Stimulated activated CD4-positive, alpha-beta T cell treated with anti-CD3 and anti-CD28 coated beads, Interleukin-12 subunit alpha, Interleukin-12 subunit beta, amount 100 ng/mL, for 4 hours (primary cell): ENCODE measurements at places on chromosomes 3 and 15.

GRCh38 chr3:77690284-77690845 is 650.5 kb downstream of the ROBO2 start:
- no peak for DNase-seq

DNA sequence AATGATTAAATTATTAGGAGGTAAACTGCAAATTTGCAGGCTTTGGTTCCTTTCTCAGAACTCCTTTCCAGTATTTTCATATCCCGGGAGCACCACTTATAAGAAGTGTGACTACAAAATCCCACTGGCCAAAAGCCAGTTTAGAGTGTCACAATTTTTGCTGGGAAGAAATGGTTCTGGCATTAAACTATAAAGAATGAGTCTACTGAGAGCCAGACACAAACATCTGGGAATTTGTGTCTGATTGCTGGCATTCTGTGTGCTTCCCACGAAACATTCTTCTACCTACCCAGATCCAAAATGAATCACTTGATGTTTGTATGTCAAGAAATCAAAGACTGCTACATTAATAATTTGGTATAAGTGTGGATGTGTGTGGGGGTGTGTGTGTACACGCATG is 82.8 kb downstream of the DUT start:
- DNase-seq: no peak

GRCh38 chr15:67380921-67381320 is 126.3 kb downstream of the IQCH start:
- DNase-seq: no peak

GRCh38 chr3:24264748-24265158 is 229.9 kb downstream of the THRB start:
- no peak for DNase-seq

- no peak for DNase-seq
These were observed 1.6 kb upstream of the PPM1L start for GRCh38 chr3:160754371-160754854.

- DNase-seq: no peak
These were observed 42.7 kb upstream of the SKOR1 start for GRCh38 chr15:67782691-67782991.

- no peak for DNase-seq
These were observed 751 bp upstream of the RPS17 start for GRCh38 chr15:82540984-82541431.

GRCh38 chr3:87503900-87504498 is 227.6 kb upstream of the POU1F1 start:
- no peak for DNase-seq

GRCh38 chr3:97940034-97940433 is 32.2 kb downstream of the RIOX2 start:
- DNase-seq: no peak

GRCh38 chr3:22175947-22176346 is 424.9 kb upstream of the ZNF385D start:
- DNase-seq: no peak

GRCh38 chr3:184314700-184315542 is 515 bp downstream of the EIF4G1 start:
- DNase-seq: peak; percentile 61

GRCh38 chr15:88880944-88881740 is 14.2 kb downstream of the HAPLN3 start:
- DNase-seq: no peak

DNA sequence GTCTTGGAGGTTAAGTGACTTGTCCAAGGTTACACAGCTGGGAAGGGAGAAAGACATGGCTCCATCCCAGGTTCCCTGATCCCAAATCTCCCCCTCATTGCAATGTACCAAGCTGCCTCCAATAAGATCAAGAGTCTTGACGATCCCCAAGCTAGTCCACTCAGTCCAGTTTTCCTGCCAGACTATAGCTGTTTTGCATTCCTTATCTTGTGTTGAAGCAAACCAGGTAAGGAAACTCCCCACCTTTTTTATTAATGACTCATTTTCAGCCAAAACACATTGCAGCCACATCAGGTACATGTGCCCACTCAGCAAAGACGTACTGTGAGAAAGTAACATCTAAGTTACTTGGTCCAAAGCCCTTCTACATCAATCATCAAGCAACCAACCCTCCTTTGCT is 41.9 kb downstream of the LIPC start:
- no peak for DNase-seq

GRCh38 chr3:53593611-53594010 is 99.2 kb downstream of the CACNA1D start:
- DNase-seq: no peak

- no peak for DNase-seq
These were observed 48.9 kb downstream of the RASGRF1 start for GRCh38 chr15:79041601-79042168.

DNA sequence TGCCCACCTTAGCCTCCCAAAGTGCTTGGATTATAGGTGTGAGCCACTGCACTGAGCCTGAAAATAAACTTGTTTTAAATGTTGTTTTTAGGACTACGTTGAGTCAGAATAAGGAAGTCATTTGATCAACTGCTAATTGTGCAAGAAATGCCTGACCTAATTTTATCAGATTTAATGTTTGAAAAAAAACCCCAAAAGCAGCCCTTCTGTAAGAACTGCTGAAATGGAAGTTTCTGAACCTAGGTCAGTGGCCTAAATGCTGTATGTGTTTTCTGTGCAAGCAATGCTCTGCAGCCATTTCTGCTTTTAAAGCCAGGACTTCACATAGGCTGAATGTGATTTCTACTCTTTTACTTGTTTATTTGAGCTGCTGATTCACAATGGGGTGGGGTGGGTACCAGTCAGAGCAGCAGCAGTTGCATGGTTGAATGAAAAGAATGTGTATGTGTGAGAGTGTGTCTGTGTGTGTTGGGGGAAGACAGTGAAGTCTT is 6.6 kb downstream of the GPX1 start:
- DNase-seq: no peak

- no peak for DNase-seq
These were observed 223.7 kb downstream of the ITPR1 start for GRCh38 chr3:4716706-4717362.

DNA sequence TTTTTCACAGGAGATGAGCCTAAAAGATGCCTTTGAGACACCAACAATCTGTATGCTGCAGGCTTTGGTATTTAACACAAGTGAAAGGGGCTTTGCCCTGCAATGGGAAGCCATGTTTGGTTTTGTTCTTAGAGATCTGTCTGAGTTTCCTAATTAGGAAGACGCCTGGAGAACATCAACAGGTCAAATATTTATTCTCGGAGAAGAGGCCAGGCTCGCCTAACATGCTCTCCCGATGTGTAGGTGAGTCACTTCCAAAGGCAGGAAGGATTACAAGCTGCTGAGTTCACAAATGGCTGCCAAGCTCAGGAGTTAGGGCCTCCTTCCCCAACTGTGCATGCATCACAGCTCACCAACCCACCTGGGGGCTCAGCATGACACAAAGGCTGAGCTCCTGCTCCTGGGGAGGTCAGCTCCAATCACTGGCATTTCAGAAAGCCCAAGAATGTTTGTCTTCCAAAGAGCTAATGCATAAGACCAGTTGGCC is 119.5 kb upstream of the PRICKLE2 start:
- no peak for DNase-seq
